ENCODE measurements at places on chromosomes 16 and 17. TPM values are rescaled to one million over a fixed set of nuclear protein-coding genes. Genes with fewer than 3 reads are reported as not detected.

The HBA1 gene
- 3,010 TPM for total RNA-seq

The PRKCB gene
- total RNA-seq: 3.2 TPM

The RNF43 gene
- total RNA-seq: 9.9 TPM

The CHST6 gene
- total RNA-seq: 0.69 TPM

The GUCY2D gene
- total RNA-seq: 0.39 TPM

The DUSP3 gene
- 29.2 TPM for total RNA-seq

The CNTNAP1 gene
- 8.3 TPM for total RNA-seq

The NME4 gene
- total RNA-seq: 26.4 TPM

GRCh38 chr17:1931844-1932579, 93.1 kb downstream of the RTN4RL1 start:
- no peak for DNase-seq

DNA sequence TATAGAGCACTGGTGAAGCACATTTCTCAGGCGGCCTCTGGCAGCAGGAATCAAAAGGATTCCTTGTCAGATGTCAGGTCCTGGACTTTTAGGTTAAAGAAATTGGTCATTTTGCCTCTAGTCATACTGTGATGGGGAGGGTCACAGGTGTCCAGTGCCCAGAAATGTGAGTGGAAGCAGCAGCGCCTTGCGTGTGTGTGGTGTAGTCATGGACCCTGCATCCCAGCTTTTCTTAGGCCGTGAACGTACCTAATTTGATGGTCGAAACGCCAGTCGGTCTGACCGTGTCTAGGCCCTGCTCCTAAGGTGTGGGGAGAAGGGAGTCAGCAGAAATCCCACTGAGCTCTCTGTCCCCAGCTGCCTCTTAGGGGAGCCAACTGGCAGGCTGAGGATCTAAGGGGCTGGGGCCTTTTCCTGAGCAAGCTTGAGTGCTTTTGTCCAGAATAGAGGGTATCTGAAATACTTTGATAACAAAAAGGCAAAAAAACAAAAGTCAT, 32.0 kb downstream of the POLR3E start:
- DNase-seq: no peak

GRCh38 chr16:12459391-12460063, 344.2 kb downstream of the CPPED1 start:
- DNase-seq: no peak

- DNase-seq: no peak
Observed at GRCh38 chr16:85569039-85569614, 44.0 kb upstream of the GSE1 start.

DNA sequence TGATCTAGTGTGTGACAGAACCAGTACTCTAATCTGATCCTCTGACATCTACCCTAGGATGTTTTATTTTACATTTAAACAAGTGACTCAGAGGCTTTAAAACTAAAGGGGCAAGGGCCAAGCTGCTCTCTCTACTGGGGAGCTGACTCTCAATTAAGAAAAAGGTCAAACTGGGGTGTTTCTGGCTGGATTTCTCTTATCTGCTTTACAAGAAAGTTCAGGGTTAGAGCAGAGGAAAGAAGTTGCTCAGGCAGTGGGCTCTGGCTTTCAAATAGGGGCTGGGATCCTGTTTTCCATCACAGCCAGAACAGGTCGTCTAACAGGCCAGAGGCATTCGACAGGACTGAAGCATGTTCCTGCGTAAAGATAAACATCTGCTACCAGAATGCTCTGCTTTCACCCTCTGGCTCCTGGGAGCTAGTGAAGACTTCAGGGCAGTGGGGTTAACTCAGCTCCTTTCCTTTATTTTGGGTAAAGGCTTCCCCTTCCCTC, 8.5 kb downstream of the MMP28 start:
- no peak for DNase-seq

- DNase-seq: no peak
Observed at GRCh38 chr17:1959871-1960544, 65.1 kb downstream of the RTN4RL1 start.

- DNase-seq: no peak
Observed at GRCh38 chr17:78226759-78227454, 4.5 kb upstream of the TMEM235 start.

- no peak for DNase-seq
Observed at GRCh38 chr16:67327743-67328142, 1.1 kb downstream of the LRRC36 start.

DNA sequence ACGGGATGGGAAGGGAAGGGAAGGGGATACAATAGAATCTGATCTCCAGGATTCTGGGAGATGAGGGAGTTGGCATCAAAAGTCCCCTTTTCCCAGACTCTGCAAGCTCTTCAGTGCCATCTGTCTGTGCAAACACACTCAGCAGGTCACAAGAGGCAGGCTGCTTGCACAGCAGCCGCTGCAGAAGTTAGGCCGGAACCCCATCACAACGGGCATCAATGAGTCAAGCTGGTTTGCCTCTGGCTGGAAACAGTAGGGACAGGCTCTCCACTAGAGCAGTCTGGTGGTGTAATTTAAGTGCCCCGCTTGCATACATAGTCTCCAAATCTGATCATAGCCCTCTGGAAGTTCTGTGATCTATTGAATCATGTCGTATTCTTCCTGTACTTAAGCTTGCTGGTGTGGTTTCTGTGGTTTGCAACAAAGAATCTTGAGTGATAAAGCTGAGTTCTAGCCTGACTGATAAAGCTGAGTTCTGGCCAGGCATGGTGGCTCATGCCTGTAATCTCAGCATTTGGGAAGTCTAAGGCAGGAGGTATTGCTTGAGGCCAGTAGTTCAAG, 33.7 kb upstream of the KDM8 start:
- no peak for DNase-seq

DNA sequence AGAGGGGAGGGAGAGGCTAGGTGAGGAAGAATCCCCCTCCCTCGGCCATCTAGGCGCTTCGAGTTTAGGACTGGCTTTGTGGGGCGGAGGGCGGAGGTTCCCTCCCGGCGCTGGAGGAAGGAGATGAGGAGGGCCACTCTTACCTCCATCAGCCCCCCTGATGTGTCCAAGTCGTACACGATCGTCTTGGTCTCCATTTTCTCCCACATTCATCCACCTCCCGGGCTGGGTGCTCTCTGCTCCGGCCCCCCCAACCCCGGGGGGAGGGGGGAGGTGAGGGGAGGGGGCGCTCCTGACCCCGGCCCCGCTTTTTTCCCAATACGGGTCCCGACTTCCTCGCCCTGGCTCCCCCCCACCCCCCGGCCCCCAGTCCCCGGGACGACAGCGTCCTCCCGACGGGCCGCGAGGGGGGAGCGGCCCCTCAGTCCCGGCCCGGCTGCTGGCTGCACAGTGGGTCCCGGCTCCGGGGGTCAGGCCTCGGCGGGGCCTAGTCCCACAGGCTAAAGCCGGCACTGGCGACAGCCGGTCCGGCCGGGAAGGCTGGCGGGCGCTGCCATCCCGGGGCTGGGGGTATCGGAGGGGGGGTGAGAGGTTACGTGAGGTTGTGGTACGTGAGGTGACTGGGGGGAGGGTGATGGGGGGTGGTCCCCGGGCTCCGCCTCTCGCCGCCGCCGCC, 428 bp downstream of the PHF12 start:
- DNase-seq: no peak

All from skin of body (tissue), 3 donors.